ENCODE measurements at places on chromosomes 1 and 21.

- no peak for DNase-seq
Observed at GRCh38 chr1:231604276-231604621, 22.3 kb upstream of the DISC1 start.

DNA sequence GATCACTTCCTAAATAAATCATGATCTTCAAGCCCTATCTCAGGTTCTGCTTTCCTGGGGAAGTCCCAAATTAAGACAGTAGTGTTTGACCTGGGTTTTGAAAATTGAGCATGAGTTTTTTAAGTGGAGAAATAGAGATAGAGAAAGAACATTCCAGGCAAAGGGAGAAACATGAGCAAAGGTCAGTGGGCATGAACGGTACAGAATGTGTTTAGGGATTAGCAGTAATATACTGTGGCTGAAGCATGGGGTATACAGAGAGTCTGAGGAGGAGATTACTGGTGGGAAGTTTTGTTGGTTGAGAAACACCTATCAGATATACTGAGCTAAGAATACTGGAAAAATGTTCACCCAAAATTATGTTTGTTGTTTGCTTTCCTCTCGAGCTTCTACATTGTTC, 15.2 kb upstream of the MYSM1 start:
- DNase-seq, result no peak

DNA sequence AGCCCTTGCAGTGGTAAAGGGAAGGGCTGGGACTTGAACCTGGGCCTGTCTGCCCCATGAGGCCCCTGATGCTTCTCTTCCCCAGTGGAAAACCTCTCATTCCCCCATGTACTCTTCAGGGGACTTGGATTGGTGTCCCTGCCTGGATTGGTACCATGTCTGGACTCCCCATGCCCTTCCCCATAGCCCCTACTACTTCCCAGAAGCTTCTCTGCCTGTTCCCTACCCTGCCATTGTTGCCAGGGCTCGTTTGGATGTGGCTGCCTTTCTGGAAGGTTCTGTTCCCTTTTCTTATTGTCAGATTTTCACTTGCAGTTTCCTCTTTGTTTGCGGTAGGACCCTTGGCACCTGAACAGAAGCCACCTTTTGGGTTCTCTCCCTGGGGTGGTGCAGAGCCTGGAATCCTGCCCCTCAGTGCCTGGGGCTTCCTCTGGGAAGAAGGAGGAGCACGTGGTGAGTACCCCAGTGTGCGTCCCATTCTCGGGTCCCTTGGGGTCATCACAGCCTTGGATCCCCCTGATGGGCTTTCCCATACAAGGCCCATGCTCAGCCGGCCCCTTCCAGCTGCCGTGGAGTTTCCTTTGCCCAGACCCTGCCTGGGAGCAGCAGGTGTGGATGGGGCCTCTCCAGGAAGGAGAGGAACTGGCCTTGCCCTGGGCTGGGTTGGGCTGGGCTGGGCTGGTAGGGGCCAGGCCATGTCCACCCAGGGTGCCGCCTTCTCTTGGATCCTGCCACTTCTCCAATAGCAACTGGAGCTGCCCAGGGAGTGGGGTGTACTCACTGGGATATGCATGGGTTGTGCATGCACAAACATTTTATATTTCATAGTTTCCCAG, 281.1 kb downstream of the PTPRU start:
- no peak for DNase-seq

DNA sequence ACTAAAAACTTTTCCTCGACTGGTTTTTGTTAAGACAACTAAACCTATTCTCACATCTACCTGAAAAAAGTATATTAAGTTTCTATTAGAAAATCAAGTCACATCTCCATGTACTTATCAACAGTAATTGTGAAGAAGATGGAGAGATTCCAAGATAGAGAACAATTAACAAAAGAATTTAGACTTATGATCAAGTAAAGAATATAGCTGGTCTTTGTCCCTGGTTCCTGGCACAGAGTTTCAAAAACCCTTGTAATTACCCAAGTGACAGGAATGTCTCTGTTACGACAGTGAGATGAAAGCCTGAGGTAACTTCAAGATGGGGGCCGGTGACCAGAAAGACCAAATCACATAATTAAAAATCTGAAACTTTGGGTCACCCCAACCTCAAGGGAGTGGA, 91.6 kb downstream of the ASH1L start:
- DNase-seq, result no peak

GRCh38 chr1:64042331-64043100, 160.9 kb upstream of the UBE2U start:
- DNase-seq, result no peak

GRCh38 chr1:234730475-234730769, 120.4 kb upstream of the IRF2BP2 start:
- DNase-seq, result no peak

DNA sequence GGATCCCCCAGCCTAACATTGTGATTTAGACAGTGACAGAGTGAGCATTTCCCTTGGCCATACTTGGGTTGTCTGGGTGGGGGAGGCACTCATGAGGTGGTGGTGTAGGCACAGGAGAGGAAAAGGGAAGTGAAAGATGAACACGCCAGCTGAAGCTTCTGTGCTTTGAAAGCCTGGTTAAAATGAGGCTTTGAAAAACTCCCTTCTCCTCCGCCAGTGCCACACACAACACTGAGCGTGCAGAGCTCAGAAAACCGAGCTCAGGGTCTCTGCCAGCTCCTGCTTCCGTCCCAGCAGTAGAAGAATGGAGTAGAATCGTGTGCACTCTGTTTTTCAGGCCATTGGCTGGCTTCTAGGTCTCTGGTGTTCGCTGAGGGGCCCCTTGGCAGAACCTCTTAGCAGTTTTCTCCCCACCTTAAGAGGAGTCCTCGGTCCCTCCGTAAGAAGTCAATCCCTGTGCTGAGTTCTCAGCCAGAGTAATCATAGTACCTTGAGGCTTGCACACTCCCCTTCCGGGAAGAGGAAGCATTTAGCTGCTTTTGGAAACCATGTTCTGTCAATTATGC, 12.9 kb downstream of the PLEKHM2 start:
- DNase-seq, result no peak

Data from NCI-H1930 (cell line).